ENCODE measurements at places on chromosomes 13 and 19.

GRCh38 chr19:58021541-58022282 lies 12.1 kb upstream of the ZSCAN1 start:
- peak; percentile 68 for DNase-seq

DNA sequence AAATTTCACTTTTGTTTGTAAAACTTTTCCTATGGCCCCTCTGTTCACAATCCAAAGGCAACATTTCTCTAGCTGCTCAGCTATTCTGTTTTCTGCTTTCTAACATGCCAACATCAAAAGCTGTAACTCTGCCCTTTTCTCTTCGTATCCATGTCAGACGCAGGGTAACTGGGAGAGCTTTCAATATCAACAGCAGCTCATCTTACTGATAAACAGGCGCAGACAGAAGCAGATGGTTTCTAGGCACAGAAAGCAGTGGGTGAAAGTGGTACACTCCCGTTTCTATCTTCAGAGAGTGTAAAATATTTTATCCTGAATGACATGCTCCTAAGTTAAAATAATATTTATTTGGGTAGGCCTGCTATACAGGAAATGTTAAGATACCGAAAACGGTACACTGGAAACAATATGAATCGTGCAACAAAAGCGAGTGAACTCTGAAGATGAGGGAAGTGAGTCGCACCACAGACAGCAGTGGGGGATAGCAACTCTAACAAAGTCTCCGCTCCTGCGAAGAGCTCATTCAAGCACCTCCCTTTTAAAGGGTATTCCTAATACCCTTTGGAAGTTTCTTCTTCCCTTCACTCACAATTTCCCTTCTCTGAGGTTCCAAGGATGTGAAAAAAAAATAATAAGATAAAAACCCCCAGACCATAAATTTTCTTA lies 798.3 kb downstream of the GPC5 start:
- DNase-seq: no peak

DNA sequence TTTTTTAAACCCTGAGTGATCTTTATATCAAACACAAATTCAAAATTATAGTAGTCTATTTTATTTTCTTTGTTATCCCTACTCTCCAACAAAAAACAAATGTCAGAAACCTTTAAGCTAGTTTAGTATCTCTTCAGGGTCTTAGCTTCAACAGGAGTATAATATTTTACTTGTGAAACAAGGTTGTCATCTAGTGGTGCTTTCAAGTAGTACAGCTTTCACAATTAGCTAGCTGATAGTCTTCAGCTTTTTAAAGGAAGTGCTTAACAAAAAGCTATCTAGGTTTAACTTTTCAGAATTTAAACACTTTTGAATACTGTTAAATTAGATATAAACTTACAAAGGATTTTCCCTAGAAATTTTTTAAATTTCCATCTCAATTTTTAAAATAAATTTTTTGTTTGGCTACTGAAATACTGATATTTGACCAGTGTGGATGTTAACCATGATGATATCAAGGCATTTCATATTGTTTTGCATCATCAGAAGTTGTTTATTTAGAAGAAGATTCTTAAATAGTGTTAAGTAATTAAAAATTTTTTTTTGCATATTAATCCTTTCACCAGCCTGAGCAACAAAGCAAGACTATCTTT lies 34.2 kb downstream of the TDRD3 start:
- DNase-seq: peak; percentile 12

DNA sequence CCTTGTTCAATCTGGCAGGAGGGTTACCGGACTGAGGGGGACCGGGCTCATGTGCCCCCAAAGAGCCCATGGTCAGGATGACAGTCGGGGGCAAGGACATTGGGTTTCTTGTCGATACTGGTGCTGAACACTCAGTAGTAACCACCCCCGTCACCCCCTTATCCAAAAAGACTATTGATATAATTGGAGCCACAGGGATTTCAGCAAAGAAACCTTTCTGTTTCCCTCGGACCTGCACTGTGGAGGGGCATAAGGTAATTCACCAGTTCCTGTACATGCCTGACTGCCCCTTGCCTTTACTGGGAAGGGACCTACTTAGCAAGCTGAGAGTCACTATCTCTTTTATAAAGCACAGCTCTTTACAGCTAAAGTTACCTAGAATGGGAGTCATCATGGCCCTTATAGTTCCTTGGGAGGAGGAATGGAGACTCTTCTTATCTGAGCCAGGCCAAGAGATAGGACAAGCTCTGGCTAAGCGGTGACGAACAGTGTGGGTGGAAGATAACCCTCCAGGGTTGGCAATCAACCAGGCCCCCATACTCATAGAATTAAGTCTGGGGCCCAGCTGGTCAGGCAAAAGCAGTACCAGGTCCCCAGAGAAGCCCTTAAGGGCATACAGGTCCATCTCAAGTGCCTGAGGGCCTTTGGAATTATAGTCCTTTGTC lies 603.7 kb downstream of the UQCRFS1 start:
- no peak for DNase-seq

All from hepatic stellate cell (primary cell).